ENCODE measurements at places on chromosomes 7 and 10.
A peak's percentile ranks its signal among the peaks of the same experiment; 100 is the strongest.

- DNase-seq, result peak; percentile 85
Observed at GRCh38 chr7:112930787-112931186, 140.6 kb upstream of the TMEM168 start.

DNA sequence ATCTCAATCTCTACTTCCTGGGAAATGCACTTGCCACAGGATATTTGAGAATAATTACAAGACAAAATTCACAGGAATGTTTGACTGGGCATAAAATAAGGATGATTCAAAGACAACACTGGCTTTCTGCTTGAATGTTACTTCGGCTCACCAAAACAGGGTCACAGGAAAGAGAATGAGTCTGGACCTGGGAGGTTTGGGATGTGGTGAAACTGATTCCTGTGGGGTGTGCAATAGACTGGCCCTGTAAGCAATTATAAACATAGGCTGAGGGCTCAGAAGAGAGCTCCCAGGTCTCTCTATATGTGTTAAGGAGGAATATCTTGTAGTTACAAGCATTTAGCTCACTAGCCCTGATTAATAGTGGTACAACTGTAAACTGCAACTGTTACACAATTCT, 613.9 kb upstream of the CELF2 start:
- DNase-seq, result peak; percentile 6

GRCh38 chr7:47702080-47702479, 120.2 kb upstream of the TNS3 start:
- no peak for DNase-seq

GRCh38 chr10:80167471-80168161, 35.1 kb downstream of the PLAC9 start:
- DNase-seq, result no peak
